ENCODE measurements at places on chromosomes 1 and 21.

- DNase-seq: no peak
Observed at GRCh38 chr1:17393230-17393629, 21.2 kb downstream of the PADI6 start.

GRCh38 chr1:107563441-107563840 is 401.5 kb downstream of the VAV3 start:
- no peak for DNase-seq

DNA sequence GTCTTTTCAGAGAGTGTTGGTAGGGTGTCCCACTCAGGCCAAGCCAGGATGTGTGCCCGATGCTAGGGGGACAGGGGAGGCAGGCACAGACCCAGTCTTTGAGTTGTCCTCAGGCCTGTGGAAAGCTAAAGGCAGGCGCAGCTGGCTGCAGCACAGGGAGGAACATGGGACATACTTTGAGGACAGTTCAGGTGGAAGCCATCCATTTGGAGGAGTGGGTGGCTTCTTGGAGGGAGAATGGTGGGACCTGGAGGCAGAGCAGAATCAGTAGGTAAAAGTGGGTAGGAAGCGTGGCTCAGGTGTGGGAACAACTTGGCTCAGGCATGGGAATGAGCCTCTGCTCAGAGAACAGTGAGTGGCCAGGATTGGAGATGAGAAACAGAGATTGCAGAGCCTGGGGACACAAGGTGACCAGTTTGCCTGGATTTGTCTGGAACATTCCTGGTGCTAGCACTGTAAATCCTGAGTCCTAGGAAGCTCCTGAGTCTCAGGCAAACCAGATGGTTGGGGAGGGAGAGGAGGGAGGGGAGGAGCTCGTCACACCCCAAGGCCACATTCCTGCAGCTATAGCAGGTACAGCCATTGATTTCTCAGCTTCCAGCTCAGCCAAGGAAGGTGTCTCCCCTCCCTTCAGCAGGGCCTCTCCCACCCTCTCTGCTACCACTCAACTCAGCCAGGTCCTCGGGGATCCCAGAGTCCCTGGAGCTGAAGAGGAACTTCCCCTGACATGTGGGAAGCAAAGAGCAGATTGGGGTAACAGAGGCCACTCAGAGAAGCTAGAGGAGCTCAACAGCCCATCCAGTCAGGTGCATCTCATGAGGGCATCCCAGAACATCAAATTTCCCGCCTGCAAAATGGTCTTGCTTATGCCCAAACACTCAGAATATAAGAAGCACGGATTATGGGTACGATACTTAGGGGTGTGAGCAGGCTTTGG is 65.2 kb upstream of the TINAGL1 start:
- no peak for DNase-seq

GRCh38 chr1:244005455-244005854 is 45.6 kb upstream of the ZBTB18 start:
- DNase-seq: no peak

DNA sequence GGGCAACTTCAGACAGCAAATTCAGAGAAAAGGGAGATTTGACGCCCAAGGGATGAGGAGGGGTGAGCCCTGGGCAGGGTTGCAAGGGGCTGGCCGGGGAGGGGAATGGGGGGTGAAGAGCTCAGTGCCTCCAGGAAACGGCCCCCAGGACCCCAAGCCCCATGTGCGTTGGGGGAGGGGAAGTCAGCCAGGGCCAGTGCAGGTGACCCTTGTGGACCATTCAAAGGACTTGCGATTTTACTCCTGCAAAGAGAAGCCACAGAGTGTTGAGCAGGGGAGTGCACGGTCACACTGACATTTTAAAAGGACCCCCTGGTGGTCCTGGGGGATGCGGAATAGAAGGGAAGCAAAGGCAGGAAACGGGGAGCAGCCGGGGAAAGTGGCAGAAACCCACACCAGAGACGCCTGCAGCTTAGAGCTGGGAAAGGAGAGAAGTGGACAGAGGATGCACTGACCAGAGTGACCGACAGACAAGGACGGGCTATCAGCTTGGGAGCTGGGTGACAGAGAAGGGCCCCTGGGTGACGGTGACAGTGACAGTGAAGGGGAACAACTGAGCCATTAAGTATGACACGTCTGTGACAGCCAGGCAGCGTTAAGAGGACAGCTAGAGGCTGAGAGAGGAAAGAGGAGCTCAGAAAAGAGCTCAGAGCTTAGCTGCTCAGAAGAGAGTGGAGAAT is 54.0 kb upstream of the TMEM51 start:
- DNase-seq: no peak

- no peak for DNase-seq
Observed at GRCh38 chr21:25175938-25176337, 431.3 kb downstream of the MRPL39 start.

DNA sequence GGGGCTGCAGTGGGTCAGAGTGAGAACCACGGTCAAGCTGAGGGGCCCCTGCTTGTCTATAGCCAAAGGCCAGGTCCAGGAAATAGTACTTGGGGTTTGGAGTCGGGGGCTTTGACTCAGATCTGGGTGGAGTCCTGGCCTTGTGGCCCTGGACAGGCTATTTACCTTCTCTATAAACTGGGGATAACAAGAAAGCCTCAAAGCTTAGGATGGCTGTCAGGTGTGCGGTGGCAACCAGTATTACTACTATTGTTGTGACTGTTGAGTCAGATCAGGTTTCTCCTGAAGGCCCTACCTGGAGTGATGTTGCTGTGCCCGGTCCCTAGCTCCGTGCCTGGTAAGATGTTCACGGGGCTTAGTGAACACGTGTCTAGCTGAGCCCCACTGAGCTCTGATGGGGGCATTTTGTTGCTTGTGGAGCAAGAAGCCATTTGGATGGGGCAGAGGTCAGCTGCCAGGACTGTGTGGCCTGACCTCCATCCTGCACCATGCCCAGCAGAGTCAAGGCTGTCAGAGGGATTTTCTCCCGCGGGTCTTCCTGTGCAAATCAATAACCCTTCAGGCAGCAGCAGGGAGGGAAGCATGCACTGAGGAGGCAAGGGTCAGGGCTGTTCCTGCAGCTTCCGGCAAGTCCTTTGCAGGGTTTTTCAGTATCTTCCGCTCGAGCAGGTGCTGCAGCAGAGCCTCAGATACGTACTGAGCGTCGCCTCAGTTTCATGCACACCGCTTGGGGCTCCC is 170.3 kb downstream of the CAMTA1 start:
- no peak for DNase-seq

DNA sequence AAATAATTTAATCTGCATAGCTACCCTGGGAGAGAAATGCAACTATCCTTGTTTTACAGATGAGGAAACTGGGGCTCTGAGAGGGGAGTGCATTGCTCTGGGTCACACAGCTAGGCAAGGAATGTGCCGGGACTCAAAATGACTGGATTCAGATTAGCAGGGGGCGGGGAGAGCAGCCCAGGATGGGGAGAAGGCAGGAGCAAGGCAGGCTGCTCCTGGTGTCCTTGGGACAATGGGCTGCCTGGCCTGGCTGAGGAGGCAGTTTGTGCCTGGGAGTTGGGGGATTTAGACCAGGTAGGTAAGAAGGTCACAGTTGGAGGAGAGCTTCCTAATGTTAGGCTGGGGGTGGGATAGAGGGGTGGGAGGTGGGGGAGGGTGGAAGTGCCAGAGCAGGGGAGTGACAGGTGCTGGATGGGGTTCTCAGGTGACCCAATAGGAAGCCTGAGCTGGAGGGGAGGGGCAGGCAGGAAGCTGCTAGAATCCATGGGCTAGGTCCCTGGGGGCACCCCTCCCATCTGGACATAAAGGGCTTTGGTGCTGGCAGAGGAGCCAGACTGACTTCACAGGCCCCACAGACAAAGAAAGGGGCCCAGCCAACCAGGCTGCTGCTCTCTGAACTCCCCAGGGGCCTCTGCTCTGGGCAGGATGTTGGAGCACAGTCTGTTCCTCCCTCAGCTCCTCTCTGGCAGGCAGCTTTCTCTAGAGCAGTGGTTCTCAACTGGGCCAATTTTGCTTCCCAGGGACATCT is 29.0 kb downstream of the TRIM62 start:
- DNase-seq: no peak

- no peak for DNase-seq
Observed at GRCh38 chr1:231139125-231139649, 22.7 kb upstream of the TRIM67 start.

DNA sequence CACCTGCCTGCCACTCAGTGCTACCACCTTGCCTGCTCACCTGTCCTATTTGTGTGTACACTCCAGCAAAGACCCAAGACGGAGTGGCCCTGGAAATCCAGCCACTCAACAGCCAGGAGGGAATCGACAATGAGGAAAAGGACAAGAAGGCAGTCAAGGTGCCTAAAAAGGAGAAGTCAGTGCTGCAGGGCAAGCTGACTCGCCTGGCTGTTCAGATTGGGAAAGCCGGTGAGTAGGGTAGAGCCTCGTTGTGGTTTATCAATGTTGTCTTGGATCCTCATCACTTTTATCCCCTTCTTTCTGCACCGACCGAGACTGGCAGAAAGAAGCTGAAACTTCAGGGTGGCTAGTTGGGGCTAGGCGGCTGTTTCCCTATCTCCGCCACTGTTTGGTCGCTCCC is 61.4 kb upstream of the LAX1 start:
- no peak for DNase-seq

DNA sequence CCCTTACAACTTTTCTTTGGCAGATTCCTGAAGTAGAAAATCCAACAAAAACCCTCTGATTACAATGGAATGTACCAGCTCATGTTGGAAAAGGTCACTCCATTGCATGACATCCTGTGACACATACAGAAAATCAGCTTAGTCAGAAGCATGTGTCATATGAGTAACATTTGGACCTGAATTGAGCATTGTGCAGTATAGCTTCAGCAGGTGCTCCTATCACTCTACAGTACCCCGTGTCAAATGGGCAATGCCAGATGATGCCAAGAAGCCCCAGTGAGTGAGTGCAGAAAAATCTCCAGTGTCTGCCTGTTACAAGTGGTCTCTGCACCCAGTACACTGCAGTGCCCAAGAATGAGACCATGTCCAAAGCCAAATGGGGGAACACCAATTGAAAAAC is 129.7 kb upstream of the RUNX1 start:
- DNase-seq: no peak

GRCh38 chr1:178238722-178239510 is 145.0 kb downstream of the RASAL2 start:
- DNase-seq: no peak

GRCh38 chr1:214337511-214337910 is 56.6 kb downstream of the SMYD2 start:
- DNase-seq: no peak

DNA sequence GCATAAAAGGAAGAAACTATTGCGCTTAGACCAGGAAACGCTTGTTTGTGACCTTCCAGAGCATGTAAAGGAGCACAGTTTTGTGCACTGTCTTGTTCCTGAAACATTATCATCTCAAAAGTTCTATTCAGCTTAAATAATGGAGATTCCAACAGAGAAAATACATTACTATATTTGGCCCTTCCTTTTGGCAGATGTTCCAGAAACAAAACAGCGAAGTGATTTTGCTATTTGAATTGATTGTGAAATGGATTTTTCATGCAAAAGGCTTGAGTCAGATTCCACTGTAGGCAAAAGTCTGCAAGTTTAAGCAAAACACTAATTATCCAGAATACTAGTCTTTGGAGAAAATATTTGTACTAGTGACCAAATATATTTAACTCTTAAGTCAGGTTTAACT is 80.3 kb upstream of the PTBP2 start:
- no peak for DNase-seq

GRCh38 chr1:207876131-207876530 is 34.8 kb downstream of the CD34 start:
- no peak for DNase-seq

- no peak for DNase-seq
Observed at GRCh38 chr21:44773291-44773932, 28.2 kb downstream of the UBE2G2 start.

GRCh38 chr1:26730695-26731094 is 34.9 kb downstream of the ARID1A start:
- DNase-seq: no peak

- no peak for DNase-seq
Observed at GRCh38 chr1:4058706-4059105, 158.6 kb upstream of the C1orf174 start.

- DNase-seq: no peak
Observed at GRCh38 chr1:112625696-112626095, 6.1 kb downstream of the CAPZA1 start.

GRCh38 chr1:8026153-8026975 is at the start of gene ERRFI1:
TSS of gene ERRFI1 (minus strand) at chr1:8026309. CDS start at chr1:8015619, 10,690 bp downstream.
- DNase-seq: no peak

- DNase-seq: no peak
Observed at GRCh38 chr1:21573971-21574465, 64.8 kb downstream of the ALPL start.

DNA sequence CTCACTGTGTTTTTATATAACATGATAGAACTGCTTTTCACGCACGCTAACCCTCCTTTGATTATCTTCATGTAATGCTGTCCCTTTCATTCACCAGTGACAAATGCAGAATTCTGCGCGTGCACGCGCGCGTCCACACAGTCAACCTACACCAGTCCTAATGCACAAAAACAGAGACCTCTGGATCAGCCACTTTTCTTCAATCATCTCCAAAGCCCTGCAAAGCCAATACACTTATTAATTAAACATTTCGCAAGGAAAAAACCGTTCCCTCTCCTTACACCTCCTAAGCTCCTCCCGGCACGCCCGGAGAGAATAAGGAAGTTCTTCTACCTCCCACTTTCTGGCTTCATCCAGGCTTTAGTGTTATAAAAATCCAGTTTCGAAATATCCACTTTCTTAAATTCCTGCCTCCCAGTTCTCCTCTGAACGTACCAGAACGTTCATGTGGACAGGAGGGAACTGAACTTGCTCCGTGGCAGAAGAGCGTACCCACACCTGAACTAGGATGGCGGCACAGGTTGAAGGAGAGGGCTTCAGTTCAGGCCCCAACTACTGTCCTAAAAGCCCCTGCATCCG is 4.6 kb downstream of the LMX1A start:
- DNase-seq: no peak

GRCh38 chr1:43711524-43712386 is 4.4 kb downstream of the ST3GAL3 start:
- no peak for DNase-seq

GRCh38 chr1:99786751-99787501 is 20.5 kb upstream of the FRRS1 start:
- DNase-seq: no peak

DNA sequence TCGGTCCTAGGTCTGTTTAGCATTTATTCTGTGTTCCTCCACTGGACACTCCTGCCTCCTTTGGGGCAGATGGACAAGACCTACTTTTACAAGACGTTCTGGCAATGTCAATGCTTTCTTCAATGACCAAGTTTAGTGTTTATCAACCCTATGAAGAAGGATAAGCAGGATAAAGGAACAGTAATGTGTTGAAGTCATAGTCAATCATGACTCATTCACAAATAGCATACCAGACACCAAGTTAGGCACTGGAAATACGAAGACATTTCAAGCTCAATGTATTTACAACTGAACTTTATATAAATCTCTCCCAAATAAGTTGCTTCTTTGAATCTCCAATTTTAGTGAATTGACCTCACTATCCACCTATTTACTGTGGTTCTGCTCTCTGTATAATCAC is 4.8 kb upstream of the SLC35D1 start:
- DNase-seq: no peak

DNA sequence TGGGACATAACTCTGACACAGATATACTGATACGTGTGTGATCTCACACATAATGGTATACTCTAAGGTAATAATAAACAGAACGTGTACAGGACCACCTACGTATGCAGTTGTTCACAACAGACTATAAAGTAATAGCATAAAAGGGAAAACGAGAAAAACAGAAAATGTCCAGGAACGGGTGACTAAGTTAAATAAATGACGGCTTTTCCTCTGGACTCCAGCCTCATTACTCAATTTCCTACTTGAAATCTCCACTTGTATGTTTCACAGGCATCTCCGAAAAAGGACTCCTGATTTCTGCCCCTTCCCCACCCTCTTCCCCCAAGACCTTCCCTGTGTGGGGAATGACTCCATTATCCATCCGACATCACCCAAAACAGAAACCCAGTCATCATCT is 95.1 kb downstream of the JAK1 start:
- no peak for DNase-seq

All from bone marrow (tissue), 2 donors.